ENCODE measurements at places on chromosomes 5 and 9. TPM values are rescaled to one million over a fixed set of nuclear protein-coding genes. Genes with fewer than 3 reads are reported as not detected.

Gene CSF1R
- 8.7 TPM for total RNA-seq

Gene PRUNE2
- total RNA-seq = 25.2 TPM

Gene GPX8
- 7.9 TPM for total RNA-seq

Gene BARHL1
- total RNA-seq = 19.3 TPM

DNA sequence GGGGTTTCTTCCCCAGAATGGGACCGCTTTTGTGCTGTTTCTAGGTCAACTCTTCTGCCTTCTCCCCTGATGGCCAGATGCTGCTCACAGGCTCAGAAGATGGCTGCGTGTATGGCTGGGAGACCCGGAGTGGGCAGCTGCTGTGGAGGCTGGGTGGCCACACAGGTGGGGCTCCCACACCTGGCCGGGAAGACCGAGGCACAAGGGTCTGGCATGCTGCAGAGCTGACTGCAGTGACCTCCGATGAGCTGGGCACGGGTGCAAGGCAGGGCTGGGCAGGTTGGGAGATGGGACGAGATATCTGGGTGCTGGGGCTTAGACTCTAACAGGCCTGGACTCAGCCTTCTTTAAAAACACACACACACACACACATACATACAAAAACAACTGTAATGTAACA is 901 bp downstream of the WDR38 start:
- no peak for DNase-seq

DNA sequence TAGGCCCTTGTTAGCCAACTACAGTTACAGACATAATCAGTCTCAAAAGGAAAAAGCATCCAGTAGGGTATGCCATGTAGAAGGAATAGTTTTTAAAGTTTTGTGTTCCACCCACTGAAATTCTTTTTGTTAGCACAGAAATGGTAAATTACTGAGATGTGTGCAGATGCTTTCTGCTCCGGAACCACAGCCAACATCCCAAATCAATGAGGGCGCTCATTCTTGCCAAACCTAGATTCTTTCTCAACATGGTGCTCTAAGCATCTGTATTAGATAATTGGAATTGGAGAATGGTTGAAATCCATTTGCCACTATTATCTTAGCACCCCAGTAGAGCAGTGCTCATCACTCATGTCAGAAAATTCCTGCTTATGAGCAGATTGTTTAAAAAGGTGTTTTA is 127.8 kb downstream of the SEC61B start:
- no peak for DNase-seq

DNA sequence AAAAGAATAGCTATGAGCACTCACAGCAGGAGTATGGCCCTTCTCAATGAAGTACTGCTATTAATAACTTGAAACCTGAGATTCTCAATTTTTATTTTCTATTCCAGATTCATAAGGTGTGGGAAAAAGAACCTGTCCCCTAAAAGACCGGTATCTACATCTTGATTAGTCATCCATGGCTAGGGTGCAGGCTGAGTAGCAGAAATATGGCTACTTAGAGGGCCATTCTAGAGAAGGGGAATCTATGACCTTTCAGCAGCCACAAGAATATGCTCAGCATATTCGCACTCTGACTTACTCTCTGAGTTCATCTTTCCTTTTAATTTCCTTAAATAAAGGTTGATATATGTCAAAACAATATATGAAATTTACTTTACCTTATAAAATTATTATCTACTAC is 27.7 kb downstream of the WDR36 start:
- no peak for DNase-seq

All from cerebellum (tissue), 4 donors.